ENCODE measurements at places on chromosomes 12 and 14.

DNA sequence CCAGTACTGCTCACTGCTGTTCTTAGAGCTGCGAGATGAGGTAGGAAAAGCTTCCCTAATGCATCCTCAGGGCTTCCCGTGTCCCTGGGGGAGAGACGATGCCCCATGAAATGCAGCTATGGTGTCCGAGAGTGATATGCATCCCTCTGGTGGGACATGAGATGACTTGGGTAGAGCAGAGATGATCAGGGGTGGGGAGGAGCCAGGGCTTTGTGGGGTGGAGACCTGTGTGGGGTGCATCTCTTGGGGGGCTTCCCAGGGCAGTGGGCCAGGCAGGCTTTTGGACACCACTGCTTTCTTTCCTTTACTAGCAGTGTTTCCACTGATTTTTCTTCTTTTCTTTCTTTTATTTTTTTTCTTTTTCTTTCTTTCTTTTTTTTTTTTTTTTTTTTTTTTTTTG is 147.3 kb downstream of the ADGRD1 start:
- peak overlapping the region; percentile 86 for H3K27ac ChIP-seq
- DNase-seq, result no peak
- H3K4me3 ChIP-seq, result no peak overlapping the region
- no peaks in the 10 kb centered on the region for H3K27me3 ChIP-seq
- H3K36me3 ChIP-seq, result no peaks in the 10 kb centered on the region

DNA sequence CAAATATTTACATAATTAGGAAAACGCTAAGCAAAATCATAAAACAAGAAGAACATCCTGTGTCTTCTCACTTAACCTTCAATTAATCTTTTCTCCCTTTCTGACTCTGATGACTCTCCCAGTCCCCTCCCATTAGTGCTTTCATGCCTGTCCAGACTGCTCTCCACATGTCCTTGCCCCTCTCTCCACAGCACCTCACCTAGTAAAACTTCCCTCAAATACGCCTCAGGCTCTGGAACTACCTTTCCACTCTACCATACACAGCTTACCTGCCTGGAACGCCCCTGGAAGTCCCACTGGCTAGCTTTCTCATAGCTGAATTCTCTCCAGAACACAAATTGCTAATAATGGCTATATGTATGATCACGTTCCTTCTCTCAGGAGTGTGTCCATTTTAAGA is 44.7 kb downstream of the SLC5A8 start:
- no peak for DNase-seq
- no peak overlapping the region for H3K27ac ChIP-seq
- H3K27me3 ChIP-seq, result no peaks in the 10 kb centered on the region
- H3K36me3 ChIP-seq, result no peaks in the 10 kb centered on the region
- no peak overlapping the region for H3K4me3 ChIP-seq

GRCh38 chr14:51996148-51996746 is 6.9 kb downstream of the RTRAF start:
- H3K4me1 ChIP-seq, result peaks cover under 1% of the 10 kb centered on the region
- H3K36me3 ChIP-seq, result no peaks in the 10 kb centered on the region
- DNase-seq, result no peak

DNA sequence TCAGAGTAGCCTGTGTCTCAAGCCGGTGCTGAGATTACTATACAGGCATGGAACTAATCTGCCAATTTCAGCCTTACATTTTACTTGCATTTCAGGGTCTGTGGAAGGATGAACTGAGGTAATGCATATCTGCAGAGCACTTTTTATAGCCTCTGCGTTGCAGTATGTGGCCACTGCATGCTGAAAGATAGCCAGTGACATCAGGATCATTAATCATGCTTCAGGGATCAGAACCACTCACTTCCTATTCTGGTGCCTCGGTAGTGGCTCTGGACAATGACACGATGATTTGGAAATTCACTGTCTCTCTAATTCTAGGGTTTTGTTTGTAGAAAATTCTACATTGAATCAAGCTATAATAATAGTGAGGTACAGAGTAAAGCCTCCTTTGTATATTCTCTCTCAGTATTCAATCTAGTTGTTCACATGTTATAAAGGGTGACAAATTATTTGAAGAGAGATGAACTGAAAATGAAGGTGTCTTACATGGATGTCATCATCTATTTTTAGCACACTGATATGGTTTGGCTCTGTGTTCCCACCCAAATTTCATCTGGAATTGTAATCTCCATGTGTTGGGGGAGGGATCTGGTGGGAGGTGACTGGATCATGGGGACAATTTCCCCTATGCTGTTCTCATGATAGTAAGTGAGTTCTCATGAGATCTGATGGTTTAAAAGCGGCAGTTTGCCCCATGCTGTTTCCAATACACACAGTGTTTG is 554.3 kb upstream of the MIS18BP1 start:
- H3K27me3 ChIP-seq, result no peaks in the 10 kb centered on the region
- H3K36me3 ChIP-seq, result no peaks in the 10 kb centered on the region
- no peak for DNase-seq
- H3K4me1 ChIP-seq, result no peaks in the 10 kb centered on the region

DNA sequence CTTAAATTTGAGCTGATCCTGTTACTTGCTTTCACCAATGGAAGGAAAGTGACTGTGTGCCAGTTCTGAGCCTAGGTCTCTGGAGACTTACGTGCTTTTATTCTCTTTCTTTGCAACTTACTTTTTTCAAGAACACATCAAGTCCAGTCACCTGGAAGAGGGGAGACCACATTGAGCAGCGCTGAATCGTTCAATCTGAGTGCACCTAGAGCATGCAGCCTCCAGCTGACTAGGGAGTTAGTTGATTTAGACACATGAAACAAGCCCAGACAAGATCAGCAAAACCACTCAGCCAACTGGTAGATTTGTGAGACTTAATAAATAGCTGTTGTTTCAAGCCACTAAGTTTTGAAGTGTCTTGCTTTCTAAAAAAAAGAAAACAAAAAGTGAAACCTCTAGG is 1014.8 kb upstream of the FBXO33 start:
- no peak overlapping the region for H3K27ac ChIP-seq
- H3K27me3 ChIP-seq, result no peaks in the 10 kb centered on the region
- H3K36me3 ChIP-seq, result no peaks in the 10 kb centered on the region
- H3K4me3 ChIP-seq, result no peak overlapping the region

- peaks cover 20% of the 10 kb centered on the region for H3K4me1 ChIP-seq
- H3K4me3 ChIP-seq, result peak overlapping the region; percentile 2
- H3K27me3 ChIP-seq, result no peaks in the 10 kb centered on the region
Observed at GRCh38 chr12:119682639-119683252, 14.8 kb downstream of the PRKAB1 start.

DNA sequence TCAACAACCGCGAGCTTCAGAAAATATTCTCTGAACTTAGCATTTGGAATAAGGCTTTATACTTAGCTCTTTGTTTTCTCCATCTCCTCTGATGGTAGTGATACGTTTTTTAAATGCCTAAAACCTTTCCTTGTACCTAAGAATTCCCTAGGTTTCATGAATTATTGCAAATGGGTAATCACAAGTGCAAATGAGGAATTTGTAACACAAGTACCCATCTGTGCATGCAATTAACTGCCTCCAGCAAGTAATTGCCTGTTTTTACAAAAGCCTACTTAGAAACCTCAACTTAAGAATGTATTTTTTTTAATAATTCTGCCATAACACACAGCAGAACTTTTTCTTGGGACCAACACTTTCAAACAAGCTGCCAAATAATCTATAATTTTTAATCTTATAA is 149.2 kb downstream of the PHLDA1 start:
- no peak overlapping the region for H3K27ac ChIP-seq
- H3K4me3 ChIP-seq, result no peak overlapping the region
- no peaks in the 10 kb centered on the region for H3K27me3 ChIP-seq
- no peaks in the 10 kb centered on the region for H3K4me1 ChIP-seq
- no peak for DNase-seq
- no peaks in the 10 kb centered on the region for H3K36me3 ChIP-seq

GRCh38 chr12:108094056-108094649 is 34.9 kb upstream of the WSCD2 start:
- H3K27me3 ChIP-seq, result no peaks in the 10 kb centered on the region
- H3K36me3 ChIP-seq, result no peaks in the 10 kb centered on the region
- no peak overlapping the region for H3K27ac ChIP-seq
- H3K4me1 ChIP-seq, result no peaks in the 10 kb centered on the region

DNA sequence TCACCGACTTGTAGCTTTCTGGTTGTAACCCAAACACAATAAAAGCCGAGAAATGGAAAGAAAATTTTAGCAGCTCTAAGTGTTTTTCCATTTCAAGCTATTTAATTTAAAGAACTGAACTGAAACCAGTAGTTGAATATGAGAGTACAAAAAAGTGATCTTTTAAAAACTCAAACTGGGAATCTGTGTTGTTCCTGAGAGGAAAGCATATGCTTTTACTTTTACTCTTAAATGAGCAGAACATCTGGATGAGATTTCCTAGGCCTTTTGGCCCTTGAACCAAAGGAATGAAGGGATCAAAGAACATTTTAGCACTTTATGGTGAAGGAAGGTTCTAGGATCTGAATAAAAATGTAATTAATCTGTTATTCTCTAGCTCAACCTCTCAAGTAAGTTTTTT is 1.3 kb downstream of the KERA start:
- no peaks in the 10 kb centered on the region for H3K4me1 ChIP-seq
- no peak for DNase-seq
- H3K36me3 ChIP-seq, result no peaks in the 10 kb centered on the region
- no peak overlapping the region for H3K27ac ChIP-seq

- no peaks in the 10 kb centered on the region for H3K27me3 ChIP-seq
- DNase-seq, result peak; percentile 23
- H3K4me3 ChIP-seq, result no peak overlapping the region
Observed at GRCh38 chr12:89162589-89163261, 189.6 kb downstream of the DUSP6 start.

DNA sequence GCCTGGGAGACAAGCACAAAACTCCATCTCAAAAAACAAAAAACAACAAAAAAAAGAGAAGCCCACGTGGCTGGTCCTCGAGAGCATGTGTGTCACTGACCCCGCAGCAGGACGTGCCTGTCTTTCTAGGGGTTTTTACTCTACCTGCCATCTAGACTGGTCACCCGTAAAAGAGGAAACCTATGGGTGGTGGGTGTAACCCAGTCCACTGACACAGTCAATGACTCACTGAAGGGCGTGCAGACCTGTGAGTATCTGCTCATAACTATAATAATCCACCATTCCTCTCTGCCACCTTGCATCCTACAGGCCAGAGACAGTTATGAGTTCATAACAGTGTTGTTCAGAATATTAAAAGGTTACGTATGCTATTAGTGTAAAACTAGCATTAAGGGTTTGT is 4.6 kb downstream of the GOLGA3 start:
- no peak overlapping the region for H3K27ac ChIP-seq
- H3K4me1 ChIP-seq, result peaks cover 23% of the 10 kb centered on the region
- no peaks in the 10 kb centered on the region for H3K27me3 ChIP-seq
- peaks cover 6% of the 10 kb centered on the region for H3K36me3 ChIP-seq
